ENCODE measurements at places on chromosomes 12 and 14.

DNA sequence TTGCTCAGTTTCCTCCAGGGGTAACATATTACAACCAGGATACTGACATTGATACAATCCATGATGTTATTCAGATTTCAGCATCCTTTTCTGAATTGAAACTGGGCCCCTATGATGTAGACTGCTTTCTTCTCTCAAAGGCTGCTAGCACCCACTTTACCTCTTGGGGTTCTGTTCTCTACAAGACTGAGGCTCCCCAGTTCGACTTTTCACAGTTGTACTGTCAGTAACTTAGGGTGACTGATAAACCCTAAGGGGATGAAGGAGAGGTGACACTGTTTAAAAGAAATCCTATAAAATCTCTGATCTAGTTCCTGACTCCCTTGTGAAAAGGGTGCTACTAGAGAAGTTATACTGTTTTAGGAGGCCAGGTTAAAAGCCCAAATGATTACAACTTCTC lies 818 bp downstream of the VPS33A start:
- no peak for DNase-seq

GRCh38 chr12:29796823-29797263 lies 13.1 kb upstream of the TMTC1 start:
- DNase-seq: peak; percentile 49

- DNase-seq: no peak
Observed at GRCh38 chr12:52141875-52142274, 49.9 kb downstream of the KRT80 start.

DNA sequence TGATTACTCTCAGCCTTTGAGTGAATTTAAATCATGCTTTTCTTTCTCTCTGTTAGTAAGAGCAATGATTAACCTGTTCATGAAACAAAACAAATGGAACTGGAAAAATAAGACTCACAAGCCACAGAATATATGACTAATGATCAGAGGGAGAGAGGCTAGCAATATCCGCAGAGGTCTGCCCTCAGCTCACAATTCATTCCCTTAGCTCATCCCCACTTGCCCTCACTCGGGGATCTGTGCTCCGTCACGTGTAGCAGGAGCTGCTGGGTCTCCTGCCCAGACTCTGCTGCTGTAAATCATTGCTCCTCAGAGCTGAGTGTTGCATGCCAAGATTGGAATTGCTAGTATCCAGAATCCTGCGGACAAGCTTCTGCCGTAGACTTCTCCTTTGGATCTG lies 53.1 kb upstream of the GNG2 start:
- DNase-seq: peak; percentile 14

DNA sequence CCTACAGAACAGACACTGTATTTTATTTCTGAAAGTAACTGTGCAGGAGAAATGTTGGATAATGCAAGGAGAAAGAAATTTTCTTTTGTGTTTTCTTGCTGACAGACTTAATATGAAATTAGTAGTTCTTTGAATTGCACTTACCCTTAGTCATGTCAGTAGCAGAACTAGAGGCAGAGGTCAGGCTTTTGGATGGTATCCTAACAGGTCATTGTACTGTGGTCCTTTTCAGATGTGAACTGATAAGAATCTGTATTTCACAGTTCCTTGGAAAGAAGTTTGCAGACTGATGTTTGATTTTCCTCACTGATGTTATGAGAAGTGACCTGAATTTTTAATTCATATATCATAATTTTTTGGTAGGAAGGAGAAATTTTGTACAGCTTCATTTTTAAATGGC lies 46.0 kb downstream of the VRK1 start:
- no peak for DNase-seq

Data from left kidney (tissue), 8 donors.